Stimulated activated CD8-positive, alpha-beta memory T cell treated with anti-CD3 and anti-CD28 coated beads, Interleukin-4, amount 100 ng/mL, for 4 hours (primary cell): ENCODE measurements at places on chromosomes 1 and 21.

- no peak for DNase-seq
These were observed 581.7 kb downstream of the MRPL39 start for GRCh38 chr21:25025596-25025995.

DNA sequence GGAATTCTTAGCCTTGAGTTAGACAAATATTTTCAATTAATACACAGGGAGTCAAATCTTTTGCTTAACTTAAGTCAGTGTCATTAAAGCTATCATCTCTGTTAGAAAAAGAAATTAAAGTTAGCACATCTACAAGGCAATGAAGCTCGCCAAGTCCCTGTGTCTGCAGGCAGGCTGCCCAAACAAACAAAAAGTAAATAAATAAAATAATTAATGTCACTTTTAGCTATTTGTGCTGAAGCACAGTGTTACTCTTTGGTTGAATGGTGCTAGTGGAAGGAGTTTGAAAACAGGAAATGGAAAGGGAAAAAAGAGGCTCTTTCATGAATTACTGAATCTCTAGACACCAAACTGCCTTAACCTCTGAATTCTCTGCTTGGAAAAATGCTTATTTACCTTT is 37.1 kb upstream of the COL11A1 start:
- DNase-seq: no peak

- no peak for DNase-seq
These were observed 8.9 kb downstream of the IFFO2 start for GRCh38 chr1:18947570-18947969.

- no peak for DNase-seq
These were observed 95.7 kb downstream of the GLIS1 start for GRCh38 chr1:53643041-53643880.

GRCh38 chr1:206911064-206911663 is 10.6 kb downstream of the FCMR start:
- DNase-seq: no peak

- DNase-seq: no peak
These were observed 25.8 kb upstream of the KCNE1 start for GRCh38 chr21:34537838-34538237.

- DNase-seq: no peak
These were observed 61.8 kb downstream of the KIF26B start for GRCh38 chr1:245216366-245217115.

DNA sequence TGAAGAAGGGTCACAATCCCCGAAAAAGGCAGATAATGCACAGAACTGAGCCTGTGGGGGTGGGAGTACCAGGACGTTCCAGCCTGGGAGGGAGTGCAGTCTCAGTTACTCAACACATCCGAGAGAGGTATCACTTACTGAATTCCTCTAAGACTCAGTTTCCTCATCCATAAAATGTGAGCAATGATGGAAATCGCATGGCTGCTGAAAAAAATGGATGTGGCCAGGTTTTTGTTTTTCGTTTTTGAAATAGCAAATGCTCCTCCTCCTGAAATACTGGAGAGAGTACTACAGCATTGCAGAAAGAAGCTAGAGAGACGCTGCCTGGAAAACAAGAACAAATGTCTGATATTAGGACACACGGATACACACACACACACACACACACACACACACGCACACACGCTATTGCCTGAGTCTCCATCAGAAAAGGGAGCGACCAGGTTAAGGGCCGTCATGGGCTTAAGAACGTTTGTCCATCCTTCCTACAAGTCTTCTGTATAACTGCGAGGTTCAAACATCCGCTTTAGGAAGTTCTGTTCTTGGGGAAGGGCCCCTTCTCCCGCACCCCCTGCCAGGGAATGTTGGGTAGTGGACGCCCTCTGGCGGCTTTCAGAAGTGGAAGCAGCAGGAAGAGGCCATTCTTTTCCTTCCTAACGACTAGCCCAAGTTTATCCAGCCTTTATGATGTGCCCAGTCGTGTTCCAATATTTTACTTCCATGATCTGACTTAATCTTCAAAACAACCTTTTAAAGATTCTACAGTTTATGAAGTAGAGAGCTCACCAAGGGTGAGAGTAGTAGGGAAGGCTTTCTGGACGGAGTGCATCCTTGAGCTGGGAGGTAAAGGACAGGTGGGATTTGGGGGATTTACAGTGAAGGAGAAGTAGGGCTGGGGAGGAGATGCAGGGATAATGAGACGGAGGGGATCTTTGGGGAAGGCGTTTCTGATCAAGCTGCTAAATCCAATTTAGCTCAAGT is 699 bp upstream of the NES start:
- DNase-seq: no peak

GRCh38 chr1:204791453-204792353 is 79.0 kb upstream of the NFASC start:
- DNase-seq: peak; percentile 75

DNA sequence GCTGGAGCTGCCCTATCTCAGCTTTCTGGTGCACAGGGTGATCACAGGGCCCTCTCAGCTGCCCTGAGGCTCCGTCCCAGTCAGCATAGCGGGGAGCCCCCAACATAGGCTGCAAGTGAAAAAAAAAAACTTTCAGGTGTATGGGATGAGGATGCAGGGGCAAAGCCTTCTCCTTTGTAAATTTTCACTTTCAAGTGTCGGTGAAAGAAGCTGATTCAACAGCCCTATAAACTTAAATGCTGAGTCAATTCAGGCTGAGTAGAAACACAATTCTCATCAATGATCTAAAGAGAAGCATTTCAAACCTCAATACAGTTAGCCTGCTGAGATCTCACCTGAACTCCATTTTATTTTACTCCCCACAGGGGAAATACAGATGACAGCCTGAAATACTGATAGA is 171.2 kb downstream of the SEC16B start:
- DNase-seq: no peak

DNA sequence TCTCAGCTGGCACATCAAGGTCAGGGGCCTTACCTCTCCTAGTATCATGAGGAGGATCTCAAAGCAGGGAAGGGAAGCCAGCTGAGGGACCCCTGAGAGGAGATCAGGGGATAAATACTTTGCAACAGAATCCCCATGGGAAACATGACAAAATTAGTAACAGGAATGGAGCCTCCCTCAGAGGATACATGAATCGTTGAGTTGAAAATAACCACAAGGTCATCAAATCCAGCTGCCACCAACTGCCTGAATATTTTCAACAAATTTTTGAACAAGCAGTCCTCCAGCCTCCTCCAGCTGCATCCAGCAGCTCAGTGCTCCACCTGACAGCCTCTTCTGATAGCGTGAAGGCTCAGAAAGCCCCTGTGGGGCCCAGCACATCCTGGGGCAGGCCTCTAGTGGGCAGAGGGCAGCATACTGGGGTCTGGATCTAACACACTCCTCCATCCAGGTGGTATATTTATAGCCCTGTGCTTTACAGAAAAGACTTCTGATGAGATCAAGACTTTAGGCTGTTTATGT is 404.3 kb downstream of the NTNG1 start:
- no peak for DNase-seq

DNA sequence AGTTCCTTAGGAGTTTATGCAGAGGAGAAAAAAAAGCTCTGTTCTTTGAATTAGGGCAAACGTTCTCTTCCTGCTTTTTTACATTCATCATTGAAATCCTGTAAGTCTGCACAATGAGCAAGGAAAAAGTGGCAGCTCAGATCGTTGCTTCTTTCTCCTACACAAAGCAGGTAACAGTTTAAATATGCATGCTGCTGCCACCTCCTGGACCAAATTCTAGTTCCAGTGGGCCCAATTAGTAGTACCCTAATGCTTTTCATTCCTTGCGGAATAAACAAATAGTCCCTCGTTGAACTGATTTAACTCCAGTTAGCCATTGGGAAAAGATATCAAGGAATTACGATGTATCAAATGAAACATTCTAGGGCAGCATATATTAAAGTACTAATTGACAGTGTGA is 20.1 kb downstream of the YTHDF2 start:
- DNase-seq: no peak

GRCh38 chr21:33752260-33752659 is 110.0 kb downstream of the ITSN1 start:
- no peak for DNase-seq

DNA sequence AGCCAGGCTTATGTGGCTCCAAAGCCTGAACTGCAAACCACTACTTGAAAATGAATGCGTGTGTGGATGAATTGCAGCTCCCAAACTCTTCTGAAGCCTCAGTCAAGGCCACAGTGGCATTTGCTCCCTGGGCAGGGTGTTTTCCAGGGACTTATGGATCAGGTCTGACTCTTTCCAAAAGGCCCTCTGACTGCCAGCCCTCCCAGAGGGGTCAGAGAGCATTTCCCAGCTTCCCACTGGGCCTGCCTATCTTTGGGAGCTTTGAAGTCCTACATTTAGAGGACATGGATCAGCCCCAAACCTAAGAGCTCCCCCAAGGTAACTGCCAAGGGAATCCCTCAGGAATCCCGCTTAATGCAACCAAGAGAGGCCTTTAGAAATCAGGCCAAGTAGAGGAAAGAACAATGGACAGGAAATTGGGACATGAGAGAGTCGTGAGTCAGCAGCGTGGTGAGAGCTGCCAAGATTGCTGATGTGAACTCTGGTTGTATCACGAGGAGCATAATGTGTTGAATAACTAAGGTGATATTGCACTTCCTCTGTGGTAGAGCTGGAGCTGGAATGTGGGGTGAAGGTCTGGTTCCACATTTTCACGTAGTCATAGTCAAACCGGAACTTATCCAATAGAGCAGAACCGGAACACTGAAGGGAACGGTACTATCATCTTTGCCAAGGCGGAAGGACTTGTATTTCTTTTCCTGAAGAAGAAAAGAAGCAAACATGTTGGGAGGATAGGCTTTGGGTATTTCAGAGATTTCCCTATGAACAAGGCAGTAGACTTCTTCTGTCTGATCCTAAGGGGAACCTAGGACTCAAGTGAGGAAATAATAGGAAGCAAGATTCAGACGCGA is 99.4 kb upstream of the JUN start:
- no peak for DNase-seq

DNA sequence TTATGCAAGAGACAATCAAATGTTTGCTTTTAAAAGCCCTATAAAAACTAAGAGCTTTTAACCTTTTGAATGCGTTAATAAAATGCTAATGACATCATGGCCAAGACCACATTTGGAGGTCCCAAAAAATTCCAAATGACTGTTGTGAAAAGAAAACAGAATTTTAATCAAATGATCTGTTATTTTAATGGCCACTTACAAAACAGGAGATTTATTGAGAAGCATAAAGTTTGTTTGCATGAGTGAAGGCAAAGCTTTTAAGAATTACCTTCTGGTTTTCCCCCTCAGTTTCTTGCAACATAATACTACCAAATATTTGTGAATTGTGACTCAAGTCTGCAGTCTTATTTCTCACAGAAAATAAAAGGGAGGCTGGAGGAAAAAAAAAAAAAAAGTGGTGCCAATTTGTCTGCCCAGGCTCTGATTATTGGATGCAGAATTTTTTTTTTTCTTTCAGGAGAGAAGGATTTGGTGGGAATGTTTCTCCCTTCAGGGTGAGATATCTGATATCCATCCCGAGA is 60.7 kb downstream of the GORAB start:
- DNase-seq: no peak

DNA sequence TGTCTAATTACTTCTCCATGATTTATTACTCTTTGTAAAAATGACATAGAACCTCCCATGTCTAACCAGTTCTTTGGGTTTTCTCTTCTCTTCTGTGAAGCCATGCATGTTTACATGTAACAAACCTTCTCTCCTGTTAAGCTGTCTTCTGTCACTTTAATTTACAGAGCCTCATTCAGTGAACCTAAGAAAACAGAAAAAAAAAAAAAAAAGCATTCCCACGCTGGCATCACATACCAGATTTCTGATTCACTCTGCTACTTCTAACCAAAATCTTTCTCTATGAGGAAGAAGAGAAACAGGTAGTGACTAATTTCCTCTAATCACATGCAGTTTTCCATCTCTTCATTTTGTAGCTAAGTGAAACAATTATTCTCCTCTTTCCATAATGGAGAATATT is 141.4 kb upstream of the CXADR start:
- DNase-seq: no peak

DNA sequence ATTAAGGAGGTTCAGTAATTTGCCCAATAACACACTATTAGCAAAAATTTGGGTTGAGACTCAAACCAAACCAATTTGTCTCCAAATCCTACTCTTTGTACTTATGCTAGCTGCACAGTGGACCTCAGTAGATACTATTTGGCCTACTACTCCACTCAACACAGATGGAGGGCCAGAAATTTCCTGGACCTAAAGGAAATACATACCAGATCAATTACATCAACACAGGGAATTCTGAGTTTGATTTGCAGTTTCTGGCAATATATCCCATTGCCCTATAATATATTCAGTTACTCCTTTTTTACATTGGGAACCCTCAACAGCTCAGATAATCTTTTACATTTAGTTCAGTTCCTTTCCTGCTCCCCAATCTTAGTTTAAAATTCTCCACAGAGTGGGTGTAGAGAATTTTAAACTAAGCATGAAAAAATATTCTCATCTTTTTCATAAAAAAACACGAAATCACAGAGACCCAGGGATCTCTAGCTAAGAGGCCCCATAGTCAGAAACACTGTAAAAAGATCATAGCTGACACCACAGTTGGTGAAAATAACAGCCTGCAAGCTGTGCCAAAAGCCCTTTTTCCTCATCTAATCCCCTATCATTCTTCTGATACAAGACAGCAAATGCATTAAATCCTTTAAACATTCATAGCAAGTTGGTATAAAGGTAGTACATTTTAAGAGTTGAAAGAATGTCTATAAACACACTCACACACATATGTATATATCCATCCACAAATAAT is 317.7 kb upstream of the ESRRG start:
- DNase-seq: no peak

- DNase-seq: no peak
These were observed 13.5 kb downstream of the NLRP3 start for GRCh38 chr1:247429496-247429895.

DNA sequence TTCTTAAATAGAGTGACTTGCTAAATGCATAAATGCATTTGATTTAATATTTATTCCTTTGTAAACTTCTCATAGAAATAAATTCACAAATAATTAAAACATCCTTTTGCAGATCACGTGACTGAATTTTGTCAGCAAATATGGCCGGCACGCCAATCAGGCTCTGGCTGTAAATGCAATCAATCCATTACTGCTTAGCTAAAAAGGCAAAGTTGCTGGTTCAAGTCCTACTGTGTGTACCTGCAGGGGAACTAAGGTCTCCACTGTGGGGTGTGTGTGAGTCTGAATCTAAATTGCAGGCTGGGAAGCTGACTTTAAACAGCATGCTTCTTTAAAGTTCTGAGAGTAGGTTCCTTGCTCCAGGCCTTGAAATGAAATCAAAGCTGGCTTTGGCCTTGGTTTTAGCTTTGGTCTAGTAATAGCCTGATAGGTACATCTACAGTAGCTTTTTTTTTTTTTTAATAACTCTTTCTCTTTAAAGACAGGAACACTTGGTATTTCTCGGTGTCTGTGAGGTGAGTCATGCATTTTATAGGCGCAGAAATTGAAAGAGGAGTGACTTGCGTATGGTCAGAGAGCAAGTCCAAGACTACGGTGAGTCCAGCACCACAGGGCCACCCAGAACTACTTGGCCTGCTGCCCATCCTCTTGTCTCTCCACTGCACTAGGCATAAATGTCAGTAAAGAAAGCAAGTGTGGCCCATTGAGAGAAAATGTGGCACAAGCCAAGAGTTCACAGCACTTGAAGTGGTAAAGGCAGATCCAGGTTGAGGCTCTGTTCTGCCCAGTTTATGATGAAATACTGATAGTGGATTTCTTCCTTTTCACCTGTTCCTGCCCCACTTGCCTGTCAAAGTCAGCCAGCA is 36.2 kb upstream of the LYST start:
- DNase-seq: no peak
